ENCODE measurements at places on chromosomes 2 and 18. TPM values are rescaled to one million over a fixed set of nuclear protein-coding genes. Genes with fewer than 3 reads are reported as not detected.

ANKRD62 gene
- not detected for total RNA-seq

DNA sequence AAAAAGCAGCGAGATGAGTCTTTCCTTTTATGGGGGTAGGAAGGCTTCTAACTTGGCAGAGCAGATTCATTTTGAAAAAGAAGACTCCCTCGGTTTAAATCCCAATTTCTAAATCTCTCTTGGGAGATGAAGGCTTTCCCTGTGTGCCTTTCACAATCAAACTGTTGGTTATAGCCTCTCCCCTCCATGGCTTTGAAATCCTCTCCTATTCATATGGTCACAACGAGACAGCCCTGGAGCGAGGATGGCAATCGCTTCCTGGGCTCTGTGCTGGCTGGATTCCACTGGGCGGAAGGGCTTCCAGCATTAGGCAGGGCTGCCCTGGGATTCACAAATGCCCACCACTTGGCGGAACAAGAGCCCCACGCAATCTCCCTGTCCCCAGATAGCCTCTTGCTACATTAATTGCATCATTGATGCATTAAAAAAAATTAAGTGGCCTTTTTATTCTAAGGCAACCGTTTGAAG is 1.6 kb downstream of the CAVIN2 start:
- no peak for DNase-seq

RALBP1 gene
- total RNA-seq: 54.7 TPM

GRCh38 chr2:143950704-143951103 is 569.2 kb downstream of the ZEB2 start:
- no peak for DNase-seq

GRCh38 chr2:150688016-150688415 is 200.5 kb upstream of the RND3 start:
- no peak for DNase-seq

GRCh38 chr2:95348609-95349567 is 51.7 kb downstream of the KCNIP3 start:
- no peak for DNase-seq

DNA sequence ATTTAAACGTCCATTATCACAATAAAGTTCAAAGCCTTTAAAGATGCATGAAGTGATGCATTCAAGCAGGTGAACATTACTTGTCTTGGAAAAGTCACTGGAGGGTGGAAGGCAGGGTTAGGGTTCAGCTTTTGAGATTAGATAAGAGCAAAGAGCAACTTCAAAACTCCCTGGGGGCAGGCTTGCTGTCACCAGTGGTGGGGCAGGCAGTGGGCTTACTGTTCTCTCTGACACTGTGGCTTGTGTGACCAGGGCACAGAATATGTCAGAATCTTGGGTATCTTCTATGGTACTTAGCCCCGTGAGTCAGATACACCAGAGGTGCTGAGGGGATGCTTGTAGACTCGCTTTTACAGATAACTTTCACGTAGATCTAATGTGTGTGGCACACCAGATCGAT is 52.8 kb downstream of the WIPF1 start:
- no peak for DNase-seq

- peak; percentile 4 for DNase-seq
Measured at GRCh38 chr2:239310401-239311061, 90.3 kb downstream of the HDAC4 start.

- DNase-seq: no peak
Measured at GRCh38 chr2:174044556-174044955, 79.4 kb upstream of the SP3 start.
